ENCODE measurements at places on chromosomes 5 and 9.
A peak's percentile ranks its signal among the peaks of the same experiment; 100 is the strongest.

GRCh38 chr9:115551396-115551795 lies 433.4 kb upstream of the TNC start:
- no peak for DNase-seq

- DNase-seq: peak; percentile 56
Measured at GRCh38 chr9:89984214-89984613, 379.4 kb downstream of the GADD45G start.

DNA sequence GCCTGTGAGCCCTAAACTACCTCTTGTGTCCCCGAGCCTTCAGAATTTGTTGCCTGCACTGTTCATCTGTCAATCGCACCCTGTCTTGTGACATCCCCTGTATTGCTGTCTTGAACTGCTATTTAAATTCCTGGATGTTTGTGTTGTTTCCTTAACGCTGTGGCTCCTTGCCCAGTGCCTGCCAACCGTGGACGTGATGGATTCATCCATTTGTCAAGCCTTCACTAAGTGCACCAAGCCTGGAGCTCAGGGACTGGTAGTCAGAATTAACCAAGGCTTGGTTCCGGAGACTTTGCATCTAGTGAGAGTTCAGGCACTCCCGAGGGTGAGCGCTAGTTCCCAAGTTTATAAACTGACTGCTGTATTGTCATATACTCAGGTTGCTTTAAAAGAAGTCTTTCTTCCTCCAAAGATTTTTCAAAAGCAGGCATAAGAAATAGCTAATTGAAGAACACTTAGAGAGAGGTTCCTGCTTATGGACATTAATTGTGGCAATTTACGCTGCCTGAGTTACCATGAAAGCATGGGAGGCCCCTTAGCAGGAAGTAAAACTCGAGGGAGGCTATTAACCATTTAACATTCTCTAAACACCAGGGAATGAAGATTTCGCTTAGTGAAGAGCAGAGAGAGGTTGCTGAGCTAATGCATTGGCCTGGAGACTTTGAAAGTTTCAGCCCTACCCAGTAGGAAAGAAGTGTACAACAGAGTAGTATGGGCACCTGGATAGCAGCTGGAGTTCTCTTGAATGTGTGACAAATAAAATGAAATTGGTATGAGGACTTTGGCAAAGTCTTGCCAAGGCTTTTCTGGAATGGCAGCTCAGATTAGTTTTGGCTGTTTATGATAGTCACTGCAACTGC lies 29.0 kb downstream of the RGS3 start:
- no peak for DNase-seq

DNA sequence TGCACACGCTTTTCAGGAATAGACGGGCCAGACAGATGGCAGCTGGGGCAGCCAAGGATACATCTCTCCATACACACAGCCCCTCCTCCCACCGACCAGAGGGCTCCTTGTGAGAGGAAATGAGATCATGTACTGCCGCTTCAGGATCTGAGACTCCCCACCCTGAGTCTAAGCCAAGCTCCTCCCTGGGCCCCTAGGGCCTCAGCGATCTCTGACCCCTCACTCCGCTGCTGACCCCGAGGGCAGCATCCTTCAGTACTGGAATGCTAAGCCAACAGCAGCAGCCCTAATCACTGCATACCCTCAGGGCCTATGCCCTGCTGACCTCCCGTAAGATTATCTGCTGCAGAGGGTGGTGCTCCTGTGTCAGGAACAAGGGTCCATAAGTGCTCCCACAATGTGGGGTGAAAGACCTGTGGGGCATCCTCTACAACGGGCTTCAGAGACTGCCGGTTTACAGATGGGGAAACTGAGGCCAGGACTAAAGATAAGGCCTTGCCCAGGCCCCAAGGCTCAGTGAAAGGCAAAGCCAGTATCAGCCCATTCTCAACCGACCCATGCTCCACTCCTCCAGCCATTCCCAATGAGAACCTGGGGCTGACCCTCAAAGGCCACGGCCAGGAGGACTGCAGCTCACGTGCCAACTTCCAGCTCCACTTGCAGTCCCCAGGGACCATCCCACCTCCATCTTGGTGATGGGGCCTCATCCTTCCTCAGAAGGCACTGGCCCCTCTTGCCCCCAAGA lies 37.5 kb downstream of the BICD2 start:
- DNase-seq: no peak

GRCh38 chr5:176382721-176383120 lies 5.7 kb downstream of the NOP16 start:
- DNase-seq: no peak

GRCh38 chr9:123727332-123727731 lies 202.6 kb downstream of the DENND1A start:
- no peak for DNase-seq

- no peak for DNase-seq
Measured at GRCh38 chr9:95250462-95251221, 66.9 kb downstream of the FANCC start.

- peak; percentile 62 for DNase-seq
Measured at GRCh38 chr9:81150016-81150625, 539.2 kb downstream of the TLE1 start.

GRCh38 chr9:18728642-18729041 lies 254.7 kb downstream of the ADAMTSL1 start:
- no peak for DNase-seq

DNA sequence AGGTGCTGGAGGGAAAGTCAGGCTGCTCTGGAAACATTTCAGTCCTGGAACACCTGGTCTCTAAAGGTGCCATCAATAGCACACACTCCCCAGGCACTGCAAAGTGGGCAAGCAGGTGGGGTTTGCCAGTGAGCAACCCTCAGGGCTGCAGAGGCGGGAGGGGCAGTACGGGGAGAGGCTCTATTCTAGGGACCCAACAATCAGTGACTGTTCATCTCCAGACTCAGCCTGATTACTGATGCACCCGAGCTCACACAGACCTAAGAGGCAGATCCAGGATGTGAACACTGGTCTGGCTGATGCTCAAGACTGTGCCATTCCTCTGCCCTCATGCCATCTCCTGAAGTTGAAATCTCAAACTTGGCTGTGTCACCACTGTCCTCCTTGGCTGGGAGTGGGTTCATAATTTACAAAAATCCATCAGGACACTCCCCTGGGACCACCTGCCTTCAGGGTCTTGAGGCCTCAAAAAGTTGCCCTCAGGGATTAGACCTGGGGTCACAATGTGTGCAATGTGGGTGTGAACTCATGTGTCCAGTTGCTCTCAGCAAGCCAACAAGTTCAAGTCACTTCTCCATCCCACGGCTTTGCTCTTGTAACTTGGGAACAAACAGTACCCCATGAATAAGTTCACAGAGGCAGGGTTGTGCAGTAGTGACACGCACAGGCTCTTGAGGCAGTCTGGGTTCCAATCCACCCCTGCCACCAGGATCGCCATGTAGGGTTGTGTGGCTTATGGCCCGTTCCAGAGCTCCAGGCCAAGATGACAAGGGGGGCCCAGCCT lies 19.9 kb upstream of the KCNMB1 start:
- DNase-seq: no peak
